ENCODE measurements at places on chromosomes 2 and 18.

DNA sequence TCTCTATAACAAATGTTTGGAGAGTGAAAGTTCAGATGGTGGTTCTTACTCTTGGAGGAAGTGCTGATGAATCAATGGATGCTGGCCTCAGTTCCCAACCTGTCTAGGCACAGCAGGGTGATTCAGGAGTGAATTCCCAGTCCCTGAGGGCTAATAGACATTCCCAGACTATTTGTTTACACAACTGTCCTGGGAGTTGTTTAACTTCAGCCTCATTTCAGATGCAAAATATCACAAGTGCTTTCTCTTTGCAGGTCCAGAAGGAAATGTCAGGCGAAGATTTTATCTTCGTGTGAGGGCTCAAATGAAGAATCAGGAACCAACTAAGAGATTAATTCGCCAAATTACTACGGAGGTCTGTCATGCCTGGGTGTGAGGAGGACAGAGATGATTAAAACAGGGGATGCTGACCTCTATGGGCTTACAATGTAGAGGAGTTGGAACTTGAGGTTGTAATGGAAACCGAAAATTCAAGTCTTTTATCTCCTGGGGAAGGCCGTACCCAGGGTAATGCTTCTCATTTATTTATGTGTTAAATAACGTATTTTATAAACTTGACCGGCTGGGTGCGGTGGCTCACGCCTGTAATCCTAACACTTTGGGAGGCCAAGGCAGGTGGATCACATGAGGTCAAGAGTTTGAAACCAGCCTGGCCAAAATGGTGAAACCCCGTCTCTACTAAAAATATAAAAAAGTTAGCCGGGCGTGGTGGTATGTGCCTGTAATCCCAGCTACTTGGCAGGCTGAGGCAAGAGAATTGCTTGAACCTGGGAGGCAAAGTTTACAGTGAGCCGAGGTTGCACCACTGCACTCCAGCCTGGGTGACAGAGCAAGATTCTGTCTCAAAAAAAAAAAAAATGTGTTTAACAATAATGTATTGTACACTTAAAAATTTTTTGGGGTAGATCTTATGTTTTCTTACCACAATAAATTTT is 38.7 kb upstream of the SLC1A4 start:
- no peak for DNase-seq

DNA sequence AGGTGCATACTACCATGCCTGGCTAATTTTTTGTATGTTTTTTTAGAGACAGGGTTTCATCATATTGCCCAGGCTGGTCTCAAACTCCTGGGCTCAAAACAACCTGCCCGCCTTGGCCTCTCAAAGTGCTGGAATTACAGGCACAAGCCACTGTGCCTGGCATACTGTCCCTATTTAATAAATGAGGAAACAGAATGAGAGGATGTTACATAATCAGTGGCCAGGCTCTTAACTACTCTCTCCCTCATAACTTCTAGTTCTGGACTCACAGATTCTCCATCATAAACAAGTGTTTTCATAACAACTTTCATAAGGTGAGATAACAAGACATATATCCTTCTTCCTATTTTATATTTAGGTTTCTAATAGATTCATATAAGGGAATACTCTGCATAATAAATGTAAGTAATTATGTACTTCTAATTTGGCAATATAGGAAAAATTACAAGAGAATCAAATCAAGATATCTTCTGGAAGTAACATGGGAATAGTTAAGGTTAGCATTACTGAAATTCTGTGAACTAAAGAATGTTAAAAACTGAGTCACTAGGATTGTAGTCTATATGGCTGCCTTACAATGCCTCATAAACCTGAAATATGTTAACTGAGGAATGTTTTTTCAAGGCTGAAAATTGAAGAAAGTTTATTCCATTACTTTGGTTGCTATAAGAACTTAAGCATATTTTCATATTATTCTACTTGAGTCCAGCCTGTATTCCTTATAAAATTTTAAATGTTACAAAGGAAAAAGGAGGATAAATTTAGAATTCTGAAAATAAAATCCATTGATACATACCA is 71.3 kb downstream of the SLC25A12 start:
- DNase-seq = no peak

GRCh38 chr2:5374762-5375161 is 317.4 kb upstream of the SOX11 start:
- DNase-seq = no peak

GRCh38 chr2:207762146-207762545 is 7.6 kb downstream of the FZD5 start:
- DNase-seq = no peak

- DNase-seq = no peak
Observed at GRCh38 chr2:158315803-158316414, 140.6 kb downstream of the CCDC148 start.

DNA sequence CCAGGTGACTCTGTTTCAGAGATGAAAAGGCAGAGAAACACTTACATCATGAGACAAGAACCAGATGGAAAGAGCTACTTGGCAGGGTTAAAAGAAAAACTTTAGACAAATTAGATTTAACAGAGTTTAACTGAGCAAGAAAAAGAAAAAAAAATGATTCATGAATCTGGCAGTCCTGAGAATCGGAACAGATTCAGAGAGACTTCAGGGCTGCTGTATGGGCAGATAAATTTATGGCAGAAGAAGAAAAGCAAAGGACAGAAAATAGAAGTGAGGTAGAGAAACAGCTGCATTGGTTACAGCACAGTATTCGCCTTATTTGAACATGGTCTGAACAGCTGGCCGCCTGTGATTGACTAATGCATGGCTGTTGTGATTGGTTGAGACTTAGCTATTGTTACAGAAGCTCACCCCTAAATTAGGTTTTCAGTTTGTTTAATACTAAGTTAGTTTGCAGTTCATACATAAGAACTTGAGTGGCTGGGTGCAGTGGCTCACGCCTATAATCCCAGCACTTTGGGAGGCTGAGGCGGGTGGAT is 43.0 kb upstream of the RHOB start:
- no peak for DNase-seq

- no peak for DNase-seq
Observed at GRCh38 chr2:25161055-25161781, 7.2 kb downstream of the POMC start.

DNA sequence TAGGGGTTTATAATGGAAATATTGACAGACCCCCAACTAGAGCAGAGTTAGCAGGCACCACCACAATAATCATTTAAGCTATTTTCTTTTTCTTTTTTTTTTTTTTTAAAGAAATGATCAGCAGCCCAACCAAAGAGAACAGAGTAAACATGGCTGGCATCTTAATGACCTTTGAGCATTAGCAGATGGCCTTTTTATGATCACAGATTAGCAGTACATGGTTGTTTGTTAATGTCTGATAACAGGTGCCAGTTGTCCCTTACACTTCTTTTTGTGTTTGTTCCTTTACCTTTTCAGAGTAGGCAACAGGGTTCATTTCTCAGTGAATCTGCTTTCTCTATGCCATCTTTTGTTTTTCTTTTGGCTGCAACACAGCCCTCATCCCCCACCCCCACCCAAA is 747.0 kb downstream of the BCL11A start:
- DNase-seq = no peak

- no peak for DNase-seq
Observed at GRCh38 chr2:215833531-215834162, 179.7 kb downstream of the MREG start.

GRCh38 chr2:252001-252602 is 11.7 kb downstream of the SH3YL1 start:
- DNase-seq = no peak

- DNase-seq = no peak
Observed at GRCh38 chr18:55861266-55861665, 273.3 kb upstream of the TCF4 start.

GRCh38 chr18:9708434-9709303 is 568 bp downstream of the RAB31 start:
- DNase-seq = no peak

DNA sequence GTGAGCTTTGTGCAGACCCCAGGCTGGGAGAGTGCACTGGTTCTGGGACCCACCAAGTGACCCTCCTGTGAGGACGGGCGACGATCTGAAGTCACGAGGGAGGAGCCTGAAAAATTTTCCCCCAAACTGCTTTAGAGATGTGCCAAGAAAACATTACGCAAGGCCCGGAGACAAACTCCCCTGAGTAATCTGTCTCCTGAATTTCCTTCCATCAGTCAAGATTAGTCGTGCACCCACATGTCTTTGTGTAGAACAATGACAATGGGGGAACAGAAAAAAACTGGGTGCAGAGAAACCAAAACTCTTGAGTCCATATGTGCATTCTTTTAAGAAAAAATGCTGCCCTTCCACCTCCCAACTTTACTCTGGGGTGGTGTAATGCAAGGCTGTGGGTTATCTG is 12.6 kb upstream of the NCK2 start:
- no peak for DNase-seq

DNA sequence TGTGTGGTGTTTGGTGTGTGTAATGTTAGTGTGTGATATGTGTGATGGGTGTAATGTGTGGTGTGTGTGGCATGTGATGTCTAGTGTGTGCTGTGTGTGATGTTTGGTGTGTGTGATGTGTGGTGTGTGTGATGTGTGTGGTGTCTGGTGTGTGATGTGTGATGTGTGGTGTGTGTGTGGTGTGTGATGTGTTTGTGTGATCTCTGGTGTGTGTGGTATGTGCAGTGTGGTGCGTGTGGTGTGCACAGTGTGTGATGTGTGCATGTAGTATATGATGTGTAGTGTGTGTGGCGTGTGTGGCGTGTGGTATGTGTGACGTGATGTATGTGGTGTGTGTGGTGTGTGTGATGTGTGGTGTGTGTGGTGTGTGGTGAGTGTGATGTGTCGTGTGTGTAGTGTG is 150.3 kb downstream of the TMEM18 start:
- DNase-seq = no peak

GRCh38 chr2:113135317-113135716 is 7.9 kb downstream of the IL1RN start:
- no peak for DNase-seq

DNA sequence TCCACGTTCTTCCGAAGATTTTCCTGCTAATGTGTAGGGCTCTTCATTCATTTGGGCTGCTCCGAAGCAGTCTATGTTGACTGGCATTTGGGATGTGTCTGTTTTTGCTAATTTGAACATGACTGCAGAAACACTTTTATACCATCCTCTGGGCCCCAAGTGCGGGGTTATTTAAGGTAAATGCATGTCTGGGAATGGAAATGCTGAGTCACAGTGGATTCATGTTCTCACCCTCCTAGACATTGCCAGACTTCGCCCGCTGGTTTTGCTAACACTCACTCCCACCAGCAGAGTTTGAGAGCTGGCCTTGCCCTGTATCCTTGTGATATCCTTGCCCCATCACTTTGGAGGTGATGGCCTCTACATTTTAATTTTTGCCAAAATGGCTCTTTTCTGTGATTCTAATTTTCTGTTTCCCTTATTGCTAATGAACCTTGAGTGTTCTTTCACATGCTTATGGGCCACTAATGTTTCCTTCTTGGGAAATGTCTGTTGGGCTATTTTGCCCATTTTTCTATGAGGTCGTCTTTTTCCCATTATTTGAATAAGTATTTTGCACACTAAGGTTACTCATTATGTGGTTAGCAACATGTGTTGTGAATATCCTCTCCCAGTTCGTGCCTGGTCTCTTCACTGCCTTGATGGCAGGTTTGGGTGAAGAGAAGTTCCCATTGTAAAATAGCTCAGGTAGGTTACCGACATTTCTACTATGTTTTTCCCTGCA is 204.1 kb downstream of the GLI2 start:
- peak; percentile 8 for DNase-seq

- DNase-seq = no peak
Observed at GRCh38 chr18:27253571-27253970, 68.5 kb upstream of the CHST9 start.

DNA sequence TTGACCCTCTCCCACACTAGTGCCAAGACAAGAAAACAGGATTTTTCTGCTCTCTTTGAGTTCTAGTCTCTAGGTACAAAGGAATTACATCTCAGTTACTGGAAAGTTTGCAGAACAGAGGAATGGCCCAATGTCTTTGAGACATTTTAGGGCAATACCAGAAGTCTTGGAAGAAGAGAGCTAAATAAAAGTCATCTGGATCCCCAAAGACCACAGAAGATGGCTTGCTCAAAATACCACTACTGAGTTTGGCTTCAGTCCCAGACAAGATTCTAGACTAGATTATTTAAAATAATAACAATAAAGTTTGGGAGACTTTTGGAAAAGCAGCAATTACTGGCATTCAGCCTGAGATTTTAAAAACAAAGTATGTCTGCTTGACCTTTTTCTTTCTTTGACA is 61.9 kb upstream of the HK2 start:
- no peak for DNase-seq

DNA sequence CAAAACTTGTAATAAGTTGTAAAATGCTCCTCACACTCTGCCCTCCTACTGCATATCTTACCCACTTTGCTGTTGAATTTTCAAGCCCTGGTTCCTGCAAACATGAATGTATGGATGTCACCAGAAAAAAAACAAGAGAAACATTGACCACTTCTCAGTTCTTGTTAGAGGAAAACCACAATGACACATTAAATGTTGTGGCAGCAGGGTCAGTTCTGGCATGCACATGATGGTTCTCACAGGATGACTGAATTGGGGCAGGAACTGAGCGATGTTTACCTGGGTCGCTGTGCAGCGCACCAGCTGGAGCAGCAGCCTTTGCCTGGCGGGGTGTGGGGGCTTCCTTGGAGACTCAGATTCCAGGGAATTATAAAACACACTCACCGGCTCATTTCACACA is 14.0 kb upstream of the PRKCE start:
- no peak for DNase-seq

GRCh38 chr2:204112084-204112770 is 175.7 kb downstream of the ICOS start:
- no peak for DNase-seq

GRCh38 chr2:78707776-78708386 is 317.6 kb upstream of the REG3G start:
- no peak for DNase-seq

GRCh38 chr2:232400256-232401015 is 6.2 kb upstream of the ALPG start:
- no peak for DNase-seq

DNA sequence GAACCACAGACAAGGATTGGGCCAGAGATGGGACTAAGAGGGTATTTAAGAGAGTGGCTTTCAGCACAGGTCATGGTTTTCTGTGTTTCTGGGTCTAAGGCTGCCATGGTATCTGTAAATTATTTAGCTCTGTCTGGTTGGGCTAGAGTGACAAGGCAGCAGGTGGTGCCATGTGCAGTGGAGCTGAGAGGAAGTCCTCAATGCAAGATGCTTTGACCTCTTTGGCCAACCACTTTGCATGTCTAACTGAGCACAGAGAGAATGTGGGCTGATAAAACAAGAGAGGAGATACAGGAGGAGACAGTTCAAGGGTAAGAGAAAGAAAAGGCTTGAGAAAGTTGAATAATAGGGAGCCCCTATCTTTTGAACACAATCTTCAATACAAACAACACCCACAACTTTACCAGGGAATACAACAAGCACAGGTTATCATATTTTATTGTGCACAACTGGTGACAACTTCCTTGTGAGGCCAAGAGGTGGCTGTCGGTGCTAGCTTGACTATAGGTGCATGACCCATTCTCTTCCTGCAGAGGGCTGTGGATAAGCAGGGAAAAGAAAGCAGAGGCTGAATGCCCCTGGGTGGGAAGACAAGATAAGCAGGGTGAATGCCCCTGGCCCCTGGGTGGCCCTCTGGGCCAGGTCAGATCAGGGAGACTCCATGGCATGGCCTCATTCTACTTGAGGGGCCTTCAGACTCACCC is 12.3 kb downstream of the FLACC1 start:
- no peak for DNase-seq
